ENCODE measurements at places on chromosomes 16 and 17.

DNA sequence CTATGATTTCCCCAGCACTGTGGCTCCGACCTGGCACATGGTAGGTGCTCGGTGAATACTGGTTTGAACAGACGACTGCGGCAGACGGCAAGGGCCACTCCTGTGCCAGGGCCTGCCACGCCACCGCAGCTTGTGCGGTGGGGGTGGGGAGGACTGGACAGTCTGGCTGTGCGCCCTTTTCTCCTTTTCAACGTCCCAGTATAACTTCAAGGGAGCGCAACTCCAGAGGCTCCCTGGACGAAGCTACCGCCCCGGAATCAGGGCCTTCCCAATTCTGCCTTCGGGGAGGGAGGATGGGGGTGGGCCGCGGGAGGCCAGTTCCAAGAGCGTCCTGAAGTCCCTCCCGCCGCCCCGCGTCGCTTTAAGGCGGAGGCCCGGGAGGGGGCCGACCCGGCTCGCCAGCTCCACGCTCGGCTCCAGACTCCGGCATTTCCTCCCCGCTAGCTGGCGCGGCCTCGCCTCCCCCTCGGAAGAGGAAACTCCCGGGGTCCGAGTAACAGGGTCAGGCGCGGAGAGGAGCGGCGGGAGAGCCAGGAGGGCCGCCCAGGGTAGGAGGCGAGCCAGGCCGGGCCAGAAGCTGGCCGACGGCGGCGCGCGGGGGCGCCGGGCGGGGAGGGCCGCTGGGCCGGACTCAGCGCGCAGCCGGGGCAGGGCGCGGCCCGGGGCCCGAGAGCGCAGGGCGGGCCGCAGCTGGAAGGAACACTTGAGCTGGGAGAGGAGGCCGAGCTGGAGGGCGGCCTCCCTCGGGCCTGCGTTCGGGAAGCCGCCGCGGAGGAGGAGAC lies at the start of gene ITPRIPL2:
Gene ITPRIPL2 (plus strand): TSS at position 388 of the 782 bp plus-strand sequence. CDS start 498 bp downstream, outside the sequence.
- no peak for DNase-seq

GRCh38 chr17:73719588-73720071 lies 75.4 kb upstream of the SDK2 start:
- DNase-seq = peak; percentile 94

GRCh38 chr17:13638855-13639458 lies 37.2 kb upstream of the HS3ST3A1 start:
- no peak for DNase-seq

GRCh38 chr16:12240036-12240435 lies 263.5 kb downstream of the SNX29 start:
- no peak for DNase-seq

DNA sequence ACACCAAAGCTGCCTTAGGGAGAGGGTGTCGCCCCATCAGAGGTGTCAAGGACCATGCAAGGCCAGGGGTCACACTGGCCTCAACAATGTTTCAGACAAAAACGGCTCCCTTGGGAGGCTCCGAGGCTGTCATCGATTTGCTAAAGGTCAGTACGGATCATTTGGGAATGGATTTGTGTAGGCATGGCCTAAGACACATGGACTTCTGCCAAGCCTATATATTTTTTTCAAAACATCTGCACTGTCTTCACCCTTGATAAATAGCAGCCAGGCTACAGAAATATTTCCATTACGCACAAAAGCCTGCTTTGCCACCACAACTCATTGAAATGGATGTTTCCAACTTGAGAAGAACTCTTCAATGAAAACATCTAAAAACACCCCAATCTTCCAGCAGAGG lies 10.3 kb downstream of the CUEDC1 start:
- no peak for DNase-seq

DNA sequence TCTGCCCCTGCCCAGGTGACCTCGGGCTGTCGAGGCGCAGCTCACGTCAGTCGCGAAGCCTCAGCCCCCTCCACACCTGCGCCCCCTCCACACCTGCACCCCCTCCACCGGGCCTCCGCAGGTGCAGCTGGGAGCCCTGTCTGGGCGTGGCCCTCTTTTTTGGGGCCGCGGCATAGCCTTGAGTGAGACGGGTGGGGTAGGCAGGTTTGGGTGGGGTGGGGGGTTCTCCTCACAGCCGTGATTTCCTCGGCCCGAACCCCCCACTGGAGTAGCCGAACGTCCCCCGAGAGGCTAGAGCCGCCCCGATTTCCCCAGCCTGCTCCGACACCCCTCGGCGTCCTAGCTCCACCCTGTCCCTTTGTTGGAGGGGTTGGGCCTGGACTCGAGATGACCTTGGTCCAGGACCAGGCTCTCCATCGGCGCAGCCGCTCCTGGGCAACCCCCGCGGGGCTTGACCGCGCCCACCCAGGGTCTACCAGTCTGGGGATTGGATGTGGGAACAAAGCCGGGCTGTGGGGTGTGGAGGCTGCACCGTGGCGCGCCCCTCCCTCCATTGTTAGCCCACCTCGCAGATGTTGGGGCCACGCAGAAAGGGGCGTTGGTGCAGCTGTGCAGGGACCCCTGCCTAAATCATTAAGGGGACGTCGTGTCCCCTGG lies 626 bp downstream of the TUBB3 start:
- DNase-seq = no peak

DNA sequence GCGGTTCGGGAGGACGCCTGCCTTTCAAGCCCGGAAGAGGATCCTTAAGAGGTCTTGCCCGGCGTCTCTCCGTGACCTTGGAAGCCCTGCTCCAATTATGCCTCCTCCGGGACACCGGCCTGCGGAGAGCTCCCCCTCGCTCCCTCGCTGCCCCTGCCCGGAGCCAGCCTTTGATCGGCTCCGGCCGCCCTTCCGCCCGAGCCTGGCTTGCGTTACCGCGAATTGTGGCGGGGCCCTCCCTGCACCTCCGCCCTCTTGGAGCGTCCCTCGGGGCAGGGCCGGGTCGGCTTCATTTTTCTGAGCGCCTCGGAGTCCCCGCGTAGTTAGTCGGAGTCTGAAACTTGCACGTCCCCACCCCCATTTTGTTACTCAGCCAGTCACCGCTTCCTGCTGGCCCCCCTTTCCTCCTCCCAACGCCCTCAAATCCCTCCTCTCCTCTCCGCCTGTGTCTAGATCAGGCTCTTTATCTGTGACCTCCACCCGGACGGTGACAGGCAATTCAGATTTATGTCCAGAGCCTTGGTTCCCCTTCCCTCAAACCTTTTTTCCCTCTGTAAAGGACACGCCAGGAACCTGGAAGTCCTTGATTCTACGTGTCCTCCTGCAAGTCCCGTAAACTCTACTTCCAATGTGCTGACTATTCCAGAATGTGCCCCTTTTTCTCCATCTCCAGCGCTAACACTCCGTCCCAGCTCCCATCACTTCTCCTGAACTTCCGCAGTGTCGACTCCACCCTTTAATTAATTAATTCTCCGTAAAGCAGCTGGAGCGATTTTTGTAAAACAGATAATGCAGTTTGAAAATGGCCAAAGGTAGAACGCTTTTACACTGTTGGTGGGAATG lies 569 bp upstream of the RABEP2 start:
- no peak for DNase-seq

GRCh38 chr16:65249768-65250167 lies 127.9 kb upstream of the CDH11 start:
- DNase-seq = no peak

DNA sequence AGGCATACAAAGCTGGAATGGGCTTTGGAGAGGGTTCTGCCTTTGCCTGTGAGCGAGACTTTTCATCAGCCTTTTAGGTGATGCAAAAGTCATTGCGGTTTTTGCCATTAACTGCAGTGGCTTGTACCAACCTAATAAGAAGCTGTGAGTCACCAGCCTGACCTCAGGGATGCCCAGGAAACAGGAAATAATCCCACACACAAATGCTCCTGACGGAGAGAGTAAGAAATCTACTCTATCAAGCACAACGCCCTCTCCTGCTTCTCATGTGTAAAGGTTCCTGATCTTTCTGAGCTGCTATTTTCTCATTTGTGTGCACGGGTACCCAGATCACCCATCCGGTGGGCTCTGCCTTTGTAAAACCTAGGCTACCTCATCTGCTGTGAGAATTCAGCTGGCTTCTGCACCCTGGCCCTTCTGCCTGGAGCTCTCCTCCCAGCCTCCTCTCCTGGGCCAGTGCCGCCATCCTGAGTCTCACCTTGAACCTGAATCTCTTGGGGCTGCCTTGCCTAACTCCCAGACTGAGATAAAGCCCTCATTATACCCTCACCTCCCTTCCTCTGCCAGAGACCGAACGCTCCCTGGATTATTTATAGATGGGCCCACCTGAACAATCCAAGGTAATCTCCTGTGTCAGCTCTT lies 299.7 kb downstream of the C16orf95 start:
- no peak for DNase-seq

DNA sequence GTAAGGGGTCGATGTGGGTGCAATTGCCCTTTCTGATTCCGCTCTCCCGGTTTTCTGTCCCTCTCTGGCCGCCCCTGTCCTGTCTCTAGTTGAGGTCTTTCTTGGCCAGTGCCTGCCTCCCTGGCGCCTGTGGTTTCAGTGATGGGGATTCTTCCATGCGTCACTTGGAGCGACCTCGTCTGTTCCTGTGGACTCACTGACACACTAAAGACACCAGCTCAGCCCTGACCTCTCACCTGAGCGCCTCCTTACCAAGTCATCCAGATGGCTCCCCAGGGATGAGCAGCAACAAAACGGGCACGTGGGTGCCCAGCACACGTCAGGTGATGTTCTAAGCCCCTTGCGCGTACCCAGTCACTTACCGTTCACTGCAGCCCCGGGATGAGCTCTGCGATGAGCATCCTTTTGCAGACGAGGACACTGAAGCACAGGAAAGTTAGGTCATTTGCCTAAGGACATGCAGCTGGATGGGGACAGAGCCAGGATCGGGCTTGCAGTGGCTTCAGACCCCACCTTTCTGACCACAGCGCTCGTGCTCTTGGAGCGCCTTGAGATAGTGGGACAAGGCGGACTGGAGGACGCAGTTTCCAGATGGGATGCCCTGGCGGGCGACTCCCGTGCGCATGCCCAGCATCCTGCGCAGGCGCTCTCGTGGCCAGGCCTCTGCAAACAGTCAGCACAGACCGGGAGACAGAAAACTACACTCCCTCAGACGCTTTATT lies 11.5 kb upstream of the LGALS3BP start:
- DNase-seq = peak; percentile 35

DNA sequence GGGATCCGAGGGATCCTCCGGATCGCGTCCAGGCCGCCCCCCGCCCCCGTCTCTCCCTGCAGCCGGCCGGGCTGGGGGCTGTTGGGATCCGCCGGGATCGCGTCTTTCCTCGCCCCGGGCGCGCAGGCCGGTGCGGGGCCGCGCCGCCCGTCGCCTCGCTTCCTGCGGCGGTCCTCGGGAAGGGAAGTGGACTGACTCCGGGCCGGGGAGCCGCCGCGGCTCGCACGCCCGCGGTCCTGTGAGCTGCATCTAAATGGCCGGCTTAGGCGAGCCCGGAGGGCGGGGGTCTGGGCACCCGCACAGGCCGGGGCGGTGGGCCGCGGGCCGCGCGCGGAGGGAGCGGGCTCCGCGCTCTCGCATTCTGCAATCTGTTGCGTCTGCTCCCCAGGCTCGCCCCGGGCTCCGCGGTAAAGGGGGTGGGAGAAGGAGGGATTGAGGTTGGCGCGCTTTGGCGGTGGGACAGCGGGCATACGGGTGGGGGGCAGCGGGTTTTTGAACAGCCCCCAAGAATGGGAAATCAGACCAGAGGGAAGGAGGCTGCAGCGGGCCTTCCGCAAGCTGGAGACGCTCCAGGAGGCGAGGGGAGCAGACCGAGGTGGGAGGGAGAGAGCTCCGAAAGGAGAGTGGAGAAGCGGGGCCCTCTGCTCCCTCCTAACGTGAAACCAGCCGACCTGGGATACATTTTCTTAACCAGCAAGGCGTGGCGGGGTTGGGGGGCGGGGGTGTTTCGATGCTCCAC lies 2.2 kb downstream of the TMEM132E start:
- DNase-seq = no peak

DNA sequence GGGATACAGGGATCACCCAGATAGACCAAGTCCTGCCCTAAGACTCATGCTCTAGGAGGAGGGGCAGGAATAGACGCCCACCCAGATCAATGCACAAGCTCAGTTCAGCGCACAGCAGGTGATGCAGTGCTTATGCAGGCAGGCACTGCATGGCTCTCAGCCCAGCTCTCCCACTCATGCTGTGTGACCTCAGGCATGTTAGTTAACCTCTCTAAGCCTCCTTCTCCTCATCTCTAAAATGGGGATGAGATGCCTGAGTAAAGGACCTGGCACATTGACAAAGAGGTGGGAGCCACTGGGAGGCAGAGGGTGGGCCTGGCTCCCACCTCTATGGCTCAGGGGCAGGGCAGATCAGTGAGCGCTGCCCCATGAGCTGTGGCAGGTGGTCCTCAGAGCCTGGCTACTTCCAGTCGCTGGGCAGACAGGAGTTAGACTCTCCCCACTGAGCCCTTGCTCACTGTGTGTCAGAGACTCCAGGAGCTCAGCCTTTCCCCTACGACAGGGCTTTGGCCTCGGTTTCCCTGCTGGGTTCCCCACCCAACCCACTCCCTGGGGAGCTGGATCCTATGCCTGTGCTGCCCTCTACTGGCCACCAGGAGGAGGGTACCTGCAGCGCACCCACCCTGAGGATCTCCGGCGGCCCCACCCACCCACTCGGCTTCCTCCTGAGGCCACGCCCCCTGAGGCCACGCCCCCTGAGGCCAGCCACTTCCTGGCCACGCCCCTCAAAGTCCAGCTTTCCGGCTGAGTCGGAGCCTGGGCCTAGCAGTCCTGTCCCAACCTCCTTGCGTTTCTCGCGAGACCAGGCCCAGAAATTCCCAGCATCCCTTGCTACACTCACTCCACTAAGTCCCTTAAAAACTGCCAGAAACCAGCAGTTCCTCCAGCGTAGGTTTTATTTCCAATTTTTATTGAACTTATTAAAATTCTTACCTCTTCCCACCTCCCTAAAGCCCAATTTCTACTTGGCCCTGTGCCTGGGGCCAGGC lies 196.1 kb downstream of the GSG1L start:
- DNase-seq = peak; percentile 63

GRCh38 chr17:77189148-77189547 lies 48.4 kb downstream of the SEC14L1 start:
- DNase-seq = no peak

DNA sequence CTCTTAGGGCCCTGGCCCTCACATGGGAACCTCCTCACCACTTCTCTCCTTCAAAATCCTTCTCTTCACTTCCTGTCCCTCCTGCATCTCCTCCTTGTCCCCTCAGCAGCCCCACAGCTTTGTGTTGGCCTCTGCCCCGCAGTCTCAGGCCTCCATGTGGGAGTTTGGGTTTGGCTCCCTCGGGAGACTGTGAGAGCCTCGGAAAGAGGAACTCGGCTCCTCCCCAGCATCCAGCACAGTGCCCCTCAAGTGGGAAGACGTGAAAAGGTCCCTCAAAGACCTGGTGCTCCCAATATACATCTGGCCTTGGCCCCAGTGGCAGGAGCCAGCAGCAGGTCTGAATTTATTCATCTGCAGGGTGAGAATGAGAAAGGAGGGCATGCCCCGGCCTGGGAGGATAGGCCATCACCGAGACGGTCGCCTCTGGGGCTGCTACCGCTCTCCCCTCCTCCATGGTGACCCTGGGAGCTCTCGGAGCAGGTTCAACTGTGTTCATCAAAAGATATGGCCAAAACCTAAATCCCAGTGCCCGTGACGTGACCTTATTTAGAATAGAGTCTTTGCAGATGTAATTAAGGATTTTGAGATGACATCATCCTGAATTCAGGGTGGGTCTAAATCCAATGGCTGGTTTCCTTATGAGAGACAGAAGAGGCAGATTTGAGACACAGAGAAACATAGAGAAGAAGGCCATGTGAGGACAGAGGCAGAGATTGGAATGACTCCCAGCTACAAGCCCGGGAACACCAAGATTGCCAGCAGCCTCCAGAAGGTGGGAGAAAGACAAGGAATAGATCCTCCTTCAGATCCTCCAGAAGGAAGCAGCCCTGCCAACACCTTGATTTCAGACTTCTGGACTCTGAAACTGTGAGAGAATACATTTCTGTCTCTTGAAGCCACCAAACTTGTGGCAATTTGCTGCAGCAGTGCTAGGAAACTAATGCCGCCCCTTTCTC lies 135.1 kb downstream of the MRM1 start:
- peak; percentile 65 for DNase-seq
